ENCODE measurements at places on chromosomes 7 and 10. TPM values are rescaled to one million over a fixed set of nuclear protein-coding genes. Genes with fewer than 3 reads are reported as not detected.

GRCh38 chr10:94043431-94043990, 49.8 kb downstream of the PLCE1 start:
- no peak for DNase-seq

GRCh38 chr10:122221958-122222357, 49.1 kb upstream of the BTBD16 start:
- no peak for DNase-seq

- no peak for DNase-seq
These were observed 1.3 kb downstream of the ITPRIP start for GRCh38 chr10:104336821-104337467.

DNA sequence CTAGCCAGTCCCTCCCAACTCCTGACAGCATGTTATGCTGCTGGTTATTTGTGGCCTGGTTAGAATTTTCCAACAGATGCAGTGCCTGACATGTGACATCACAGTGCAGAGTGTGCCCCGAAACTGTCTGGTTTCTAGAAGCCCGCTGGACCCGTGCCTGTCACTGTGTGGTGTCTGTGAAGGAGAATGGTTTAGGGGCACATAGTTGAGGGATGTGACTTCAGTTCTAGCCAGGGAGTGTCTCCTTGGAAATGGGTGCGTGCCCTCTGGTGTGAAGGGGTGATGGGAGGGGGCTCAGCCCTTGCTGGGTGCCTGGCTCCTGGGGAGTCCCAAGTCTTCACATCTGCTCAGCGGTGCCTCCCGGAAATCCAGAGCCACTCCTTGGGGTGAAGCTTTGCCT, 303.6 kb downstream of the GLRX3 start:
- no peak for DNase-seq

DNA sequence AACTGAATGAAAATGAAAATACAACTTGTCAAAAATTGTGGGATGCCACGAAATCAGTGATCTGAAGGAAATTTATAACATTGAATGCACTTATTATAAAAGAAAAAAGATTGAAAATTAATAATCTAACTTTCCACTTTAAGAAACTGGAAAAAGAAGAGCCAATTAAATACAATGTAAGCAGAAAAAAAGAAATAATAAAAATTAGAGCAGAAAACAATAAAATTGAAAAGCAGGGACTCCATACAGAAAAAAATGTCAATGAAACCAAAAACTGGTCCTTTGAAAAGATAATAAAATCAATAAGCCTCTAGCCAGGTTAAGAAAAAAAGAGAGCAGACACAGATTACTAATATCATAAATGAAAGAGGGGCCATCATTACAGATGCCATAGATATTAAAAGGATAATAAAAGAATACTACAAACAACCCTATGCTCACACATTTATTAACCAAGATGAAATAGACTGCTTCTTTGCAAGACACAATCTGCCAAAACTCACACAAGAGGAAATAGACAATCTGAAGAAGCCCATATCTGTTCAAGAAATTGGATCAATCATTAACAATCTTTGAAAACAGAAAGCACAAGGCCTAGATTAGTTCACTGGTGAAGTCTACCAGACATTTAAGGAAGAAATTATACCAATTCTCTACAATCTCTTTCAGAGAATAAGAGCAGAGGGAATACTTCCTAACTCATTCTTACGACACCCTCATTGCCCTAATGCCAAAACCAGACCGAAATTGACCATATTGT, 233.8 kb upstream of the NEBL start:
- DNase-seq = no peak

RADIL gene
- total RNA-seq = 2.0 TPM

PYROXD2 gene
- total RNA-seq = 15.8 TPM

All from progenitor cell of endocrine pancreas (in vitro differentiated cells).